Dermis microvascular lymphatic vessel endothelial cell (primary cell): ENCODE measurements at places on chromosomes 2 and 18. TPM values are rescaled to one million over a fixed set of nuclear protein-coding genes. Genes with fewer than 3 reads are reported as not detected.

GRCh38 chr2:101775092-101775491 is 77.6 kb downstream of the MAP4K4 start:
- DNase-seq, result peak; percentile 26

DNA sequence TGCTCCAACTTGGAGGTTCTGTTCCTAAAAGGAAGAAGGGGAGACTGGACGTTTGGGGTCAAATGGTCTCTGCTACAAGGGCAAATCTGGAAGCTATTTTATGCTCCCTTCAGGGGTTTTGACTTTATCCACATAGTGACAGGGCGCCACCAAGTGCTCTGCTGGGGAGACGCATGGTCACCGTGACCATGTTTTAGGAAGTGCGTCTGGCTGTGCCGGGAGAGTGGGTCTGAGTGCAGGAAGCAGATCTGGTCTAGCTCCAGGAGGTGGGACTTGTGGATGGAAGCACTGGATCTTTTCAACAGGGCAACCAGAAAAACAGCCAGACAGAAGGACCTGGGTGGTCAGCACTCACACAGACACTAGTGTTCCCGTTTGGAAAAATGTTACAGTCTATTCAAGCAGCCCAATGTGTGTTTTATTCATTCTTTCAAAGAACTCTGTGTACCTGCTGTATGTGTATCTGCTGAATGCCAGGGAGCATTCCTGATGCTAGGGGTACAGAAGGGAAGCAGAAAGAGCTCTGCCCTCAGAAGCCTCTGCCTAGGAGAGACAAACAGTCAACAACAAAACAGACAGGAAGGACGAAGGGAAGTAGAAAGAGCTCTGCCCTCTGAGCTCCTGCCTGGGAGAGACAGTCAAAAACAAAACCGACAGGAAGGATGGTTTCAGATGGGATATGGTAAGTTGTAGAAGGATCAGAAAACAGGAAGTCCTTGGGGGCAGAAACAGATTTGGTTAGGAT is 14.3 kb downstream of the IMPA2 start:
- peak; percentile 84 for DNase-seq

DNA sequence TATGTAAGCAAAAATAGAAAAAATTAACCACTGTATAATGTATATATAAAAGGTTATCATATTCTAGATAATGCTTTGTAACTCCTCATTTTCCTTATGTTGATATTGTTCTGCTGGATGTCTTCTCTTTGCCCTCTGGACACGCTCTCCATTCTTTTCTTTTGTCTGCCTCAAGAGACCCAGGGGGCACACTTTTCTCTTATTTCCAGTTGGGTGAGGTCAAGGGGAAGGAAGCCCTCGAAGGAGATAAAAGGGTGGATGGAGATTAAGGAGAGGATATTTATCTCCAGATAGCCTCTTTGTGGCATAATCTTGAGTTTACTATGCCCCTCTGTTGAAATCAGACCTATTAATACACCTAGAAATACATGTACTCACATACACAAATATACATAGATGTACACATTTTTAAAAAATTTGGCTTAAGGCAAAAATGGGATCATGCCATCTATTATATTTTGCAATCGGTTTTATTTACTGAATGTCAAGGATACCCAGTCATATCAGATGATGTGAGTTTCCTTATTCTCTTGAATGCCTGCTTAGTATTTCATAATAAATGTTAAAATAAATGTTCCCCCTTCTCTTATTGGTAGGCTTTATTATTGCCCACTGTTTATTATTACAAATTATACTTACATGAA is 65.3 kb downstream of the LCLAT1 start:
- DNase-seq, result no peak

- no peak for DNase-seq
These were observed 89.8 kb upstream of the SP3 start for GRCh38 chr2:174054926-174055325.

GPR17 gene
- total RNA-seq, result not detected in 2 replicates

DNA sequence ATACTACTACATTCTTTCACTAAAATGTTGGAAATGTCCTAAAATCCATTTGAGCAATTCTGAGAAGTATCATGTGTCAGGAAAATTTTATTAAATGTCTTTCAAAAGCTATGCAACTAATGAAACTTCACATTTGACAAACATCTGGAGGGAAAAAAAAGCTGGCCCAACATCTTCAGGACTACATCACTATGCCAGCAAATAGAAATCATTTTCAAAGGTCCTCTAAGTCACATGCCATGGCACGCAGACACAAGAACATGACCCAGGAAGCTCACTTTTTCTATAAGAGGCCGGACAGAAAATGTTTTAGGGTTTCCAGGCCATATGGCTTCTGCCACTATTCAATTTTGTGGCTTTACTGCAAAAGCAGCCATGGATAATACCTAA is 11.6 kb downstream of the KANSL3 start:
- no peak for DNase-seq

- no peak for DNase-seq
These were observed 15.5 kb downstream of the FBXO11 start for GRCh38 chr2:47890711-47891368.

GRCh38 chr2:126679094-126679713 is 23.2 kb downstream of the GYPC start:
- DNase-seq, result no peak

MSGN1 gene
- not detected in 2 replicates for total RNA-seq

GRCh38 chr2:60544954-60545560 is 8.4 kb downstream of the BCL11A start:
- DNase-seq, result no peak

GREB1 gene
- 0.26 and 0.38 TPM in 2 replicates for total RNA-seq

DNA sequence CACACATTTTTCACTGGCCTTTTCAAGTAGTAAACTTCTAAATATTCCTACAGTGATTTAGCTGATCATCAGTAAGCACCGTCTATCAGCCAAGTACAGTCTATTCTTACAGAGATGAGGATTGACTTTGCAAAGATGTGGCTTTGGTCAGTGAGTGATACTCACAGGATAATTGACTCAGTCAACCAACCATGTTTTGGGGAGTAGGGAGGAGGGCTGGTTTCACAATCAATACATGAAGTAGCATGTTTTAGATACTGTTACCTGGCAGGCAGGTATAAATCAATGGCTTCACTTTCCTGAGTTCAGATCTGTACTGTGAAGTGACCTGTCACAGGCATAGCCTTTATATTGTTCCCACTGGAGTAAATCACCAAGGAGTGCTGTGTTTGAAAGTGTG is 27.2 kb downstream of the OSBPL6 start:
- no peak for DNase-seq

GRCh38 chr2:143468341-143468888 is 339.2 kb downstream of the ARHGAP15 start:
- no peak for DNase-seq

- DNase-seq, result no peak
These were observed 5.5 kb downstream of the VSNL1 start for GRCh38 chr2:17545680-17546613.

DNA sequence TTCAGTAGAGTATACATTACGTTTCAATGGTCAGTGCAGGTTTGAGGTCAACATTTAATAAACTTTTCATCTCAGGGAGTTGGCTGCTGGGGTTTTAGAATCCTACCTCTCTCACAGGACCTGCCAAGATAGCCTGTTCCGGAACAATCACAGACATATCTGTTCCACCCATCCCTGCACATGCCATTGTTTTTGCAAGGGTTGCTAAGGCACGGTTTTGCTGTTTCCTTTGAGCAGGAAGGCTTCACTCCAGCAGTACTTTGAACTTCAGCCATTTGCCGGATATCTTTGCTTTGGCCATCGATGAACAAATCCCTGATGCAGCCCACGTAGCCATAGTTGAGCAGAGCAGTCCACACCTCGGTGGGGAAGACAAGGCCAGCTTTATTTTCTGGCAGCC is 493.8 kb downstream of the NRXN1 start:
- no peak for DNase-seq

ABCB11 gene
- not detected in 2 replicates for total RNA-seq

- DNase-seq, result no peak
These were observed 125.8 kb downstream of the VWC2L start for GRCh38 chr2:214536625-214537024.

CD226 gene
- total RNA-seq, result 0.76 and 1.5 TPM in 2 replicates

GRCh38 chr2:151782378-151783132 is 45.7 kb downstream of the ARL5A start:
- no peak for DNase-seq

- peak; percentile 27 for DNase-seq
These were observed 83.5 kb downstream of the HRH4 start for GRCh38 chr18:24543795-24544498.

GRCh38 chr18:41870817-41871216 is 84.2 kb upstream of the PIK3C3 start:
- no peak for DNase-seq

- DNase-seq, result peak; percentile 68
These were observed 5.0 kb downstream of the LDLRAD4 start for GRCh38 chr18:13223311-13224143.

DNA sequence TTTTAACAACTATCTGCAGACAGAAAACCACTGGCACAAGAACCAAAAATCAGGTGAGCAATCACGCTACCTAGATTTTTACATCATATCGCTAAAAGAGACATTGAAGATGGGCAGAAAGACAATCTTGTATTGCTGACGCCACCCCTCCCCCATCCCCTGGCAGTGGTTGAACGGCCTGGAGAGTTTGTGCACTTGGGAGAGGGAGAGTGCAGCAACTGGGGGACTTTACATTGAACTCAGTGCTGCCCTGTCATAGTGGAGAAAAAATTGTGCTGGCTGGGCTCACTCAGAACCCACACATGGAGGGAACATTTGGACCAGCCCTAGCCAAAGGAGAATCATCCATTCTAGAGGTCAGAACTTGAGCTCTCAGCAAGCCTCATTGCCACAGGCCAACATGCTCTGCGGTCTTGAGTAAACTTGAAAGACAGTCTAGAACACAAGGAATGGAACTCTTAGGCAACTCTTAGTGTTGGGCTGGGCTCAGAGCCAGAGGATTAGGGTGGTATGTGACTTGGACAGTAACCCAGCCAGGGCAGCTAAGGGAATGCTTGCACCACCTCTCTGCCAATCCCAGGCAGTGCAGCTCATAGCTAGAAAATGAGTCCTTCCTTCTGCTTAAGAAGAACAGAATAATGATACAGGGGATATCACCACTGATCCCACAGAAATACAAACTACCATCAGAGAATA is 220.0 kb upstream of the CYP26B1 start:
- DNase-seq, result peak; percentile 5

DNA sequence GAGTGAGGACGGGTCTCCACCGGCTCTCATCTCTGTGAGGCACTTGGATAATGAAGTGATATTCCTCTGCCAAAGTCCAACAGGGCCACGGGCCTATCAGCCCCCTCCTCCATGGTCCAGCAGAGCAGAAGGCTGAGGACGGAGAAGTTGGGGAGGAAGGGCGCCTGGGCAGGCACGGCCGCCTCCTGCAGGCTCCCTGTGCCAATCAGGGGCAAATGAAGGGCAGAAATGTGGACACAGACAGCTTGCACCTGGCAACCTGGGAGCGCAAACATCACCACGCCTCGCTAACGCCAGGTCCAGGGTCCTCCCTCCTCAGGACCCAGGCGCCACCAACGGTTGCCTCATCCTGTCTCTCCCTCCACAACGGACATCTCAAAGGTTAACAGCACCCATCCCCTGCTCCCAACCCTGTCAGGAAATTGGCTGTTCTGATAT is 24.3 kb downstream of the SMAD7 start:
- DNase-seq, result no peak

- no peak for DNase-seq
These were observed 23.4 kb upstream of the TANK start for GRCh38 chr2:161136696-161137324.

PIEZO2 gene
- 212 and 343 TPM in 2 replicates for total RNA-seq

SERPINB13 gene
- total RNA-seq, result not detected in 2 replicates

- DNase-seq, result peak; percentile 63
These were observed 62.3 kb upstream of the GREB1L start for GRCh38 chr18:21179590-21180220.

- DNase-seq, result no peak
These were observed 7.9 kb downstream of the GPN1 start for GRCh38 chr2:27636766-27637165.

- peak; percentile 13 for DNase-seq
These were observed 79.5 kb downstream of the EVA1A start for GRCh38 chr2:75480971-75481836.

IL36G gene
- total RNA-seq, result not detected in 2 replicates

- no peak for DNase-seq
These were observed 792.7 kb downstream of the RNF144A start for GRCh38 chr2:7709907-7710306.

DNA sequence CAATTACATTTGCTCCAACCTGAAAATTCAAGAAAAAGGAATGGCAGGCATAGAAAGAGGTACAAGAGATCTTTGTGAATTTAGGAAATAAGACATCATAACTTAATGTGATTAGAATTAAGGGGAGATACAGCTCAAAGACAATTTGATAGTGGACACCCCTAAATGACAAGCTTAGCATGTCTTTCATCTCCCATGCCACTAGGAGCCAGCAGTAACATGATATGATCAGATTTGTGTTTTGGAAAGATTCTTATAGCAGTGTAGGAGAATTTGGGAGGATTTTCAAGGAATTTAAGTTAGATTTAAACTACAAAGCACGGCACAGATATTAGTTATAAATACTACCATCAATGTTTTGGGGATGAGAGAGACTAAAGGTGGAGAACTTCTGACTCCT is 340.8 kb downstream of the RDH14 start:
- DNase-seq, result peak; percentile 18

DNPEP gene
- total RNA-seq, result 53.1 and 69.5 TPM in 2 replicates

AGXT gene
- not detected in 2 replicates for total RNA-seq

- peak; percentile 66 for DNase-seq
These were observed 19.3 kb upstream of the HPCAL1 start for GRCh38 chr2:10283106-10284062.

DNA sequence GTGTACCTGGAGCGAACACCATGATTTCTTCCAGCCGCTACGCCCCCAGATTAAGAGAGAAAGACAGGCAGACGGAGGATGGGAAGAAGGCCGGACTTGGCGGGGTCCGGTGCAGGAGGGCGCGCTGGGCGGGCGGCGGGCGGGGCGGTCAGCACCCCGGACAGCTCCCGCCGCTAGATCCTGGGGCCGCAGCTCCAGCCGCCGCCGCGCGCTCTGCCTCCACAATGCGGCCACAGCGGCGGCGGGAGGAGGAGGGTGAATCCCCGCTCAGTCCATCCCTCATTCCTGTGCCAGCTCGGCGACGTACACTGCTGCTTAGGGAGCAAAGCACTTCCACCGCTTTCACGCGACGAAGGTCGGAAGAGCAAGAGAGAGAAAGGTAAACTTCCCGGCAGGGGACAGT is at the start of gene AKAIN1:
Gene AKAIN1 (minus strand): TSS at position 226 of the 403 bp plus-strand sequence. CDS start 204 bp downstream, at position 22.
- DNase-seq, result peak; percentile 51
